GM13976 (cell line): ENCODE measurements at places on chromosomes 6 and 20.

DNA sequence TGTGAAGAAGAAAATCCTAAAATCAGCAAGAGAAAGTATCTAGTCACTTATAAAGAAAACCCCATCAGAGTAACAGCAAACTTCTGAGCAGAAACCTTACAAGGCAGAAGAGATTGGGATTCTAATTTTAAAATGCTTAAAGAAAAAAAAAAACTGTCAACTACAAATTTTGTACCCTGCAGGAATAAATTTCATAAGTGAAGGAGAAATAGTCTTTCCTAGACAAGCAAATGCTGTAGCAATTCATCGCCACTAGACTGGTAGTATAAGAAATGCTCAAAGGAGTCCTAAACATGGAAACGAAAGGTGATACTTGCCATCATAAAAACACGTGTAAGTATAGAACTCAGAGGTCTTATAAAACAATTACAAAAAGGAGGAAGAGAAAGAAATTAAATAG lies 54.4 kb downstream of the PDSS2 start:
- DNase-seq: no peak

DNA sequence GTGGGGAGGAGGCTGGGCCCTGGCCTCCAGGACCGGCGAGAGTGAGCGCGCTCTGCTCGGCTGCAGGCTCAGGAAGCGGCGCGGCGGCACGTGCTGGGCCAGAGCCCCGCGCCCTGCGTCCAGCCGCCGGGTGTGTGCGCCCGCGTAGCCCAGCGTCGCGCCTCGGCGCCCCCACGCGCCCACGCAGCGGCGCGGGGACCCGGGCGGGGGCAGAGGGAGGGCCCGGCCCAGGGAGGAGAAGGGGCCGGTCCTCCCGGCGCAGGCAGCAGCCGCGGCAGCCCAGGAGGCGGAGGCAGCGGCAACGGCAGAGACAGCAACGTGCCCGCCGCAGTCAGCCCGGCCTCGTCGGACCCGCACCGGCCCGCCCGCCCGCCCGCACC lies at the start of gene EYA2:
TSS of gene EYA2 (plus strand) at position 265 of the 380 bp plus-strand sequence. CDS start 95,168 bp downstream, outside the sequence.
- DNase-seq: no peak

GRCh38 chr6:40714576-40715564 lies 127.7 kb upstream of the LRFN2 start:
- no peak for DNase-seq

DNA sequence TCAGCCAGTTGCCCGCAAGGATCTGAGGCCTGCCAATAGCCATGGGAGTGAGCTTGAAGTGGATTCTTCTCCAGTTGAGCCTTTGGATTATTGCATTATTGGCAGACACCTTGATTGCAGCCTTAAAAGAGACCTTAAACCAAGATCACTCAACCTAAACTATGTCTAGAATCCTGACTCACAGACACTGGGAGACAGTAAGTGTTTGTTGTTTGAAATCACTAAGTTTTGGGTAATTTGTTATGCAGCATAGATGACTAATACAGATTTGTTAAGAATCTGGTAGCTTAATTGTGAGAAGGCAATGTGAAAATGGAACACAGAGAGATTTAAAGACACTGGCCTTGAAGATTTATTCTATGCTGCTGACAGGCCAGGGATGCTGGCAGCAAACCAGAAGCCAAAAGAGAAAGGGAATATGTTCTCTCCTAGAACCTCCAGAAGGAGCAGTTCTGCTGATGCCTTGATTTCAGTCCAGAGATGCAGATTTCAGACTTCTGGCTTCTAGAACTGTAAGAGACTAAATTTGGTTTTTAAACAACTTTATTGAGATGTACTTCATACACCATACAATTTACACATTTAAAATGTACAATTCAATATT lies 17.6 kb downstream of the SIRPD start:
- DNase-seq: no peak
